Stimulated activated CD4-positive, alpha-beta T cell treated with anti-CD3 and anti-CD28 coated beads, Interleukin-15, amount 100 ng/mL, for 1 hour (primary cell): ENCODE measurements at places on chromosomes 3 and 15.

GRCh38 chr3:52393131-52393807 is 51.6 kb downstream of the SEMA3G start:
- no peak for DNase-seq

GRCh38 chr3:63972196-63972595 is 51.1 kb downstream of the PSMD6 start:
- no peak for DNase-seq

DNA sequence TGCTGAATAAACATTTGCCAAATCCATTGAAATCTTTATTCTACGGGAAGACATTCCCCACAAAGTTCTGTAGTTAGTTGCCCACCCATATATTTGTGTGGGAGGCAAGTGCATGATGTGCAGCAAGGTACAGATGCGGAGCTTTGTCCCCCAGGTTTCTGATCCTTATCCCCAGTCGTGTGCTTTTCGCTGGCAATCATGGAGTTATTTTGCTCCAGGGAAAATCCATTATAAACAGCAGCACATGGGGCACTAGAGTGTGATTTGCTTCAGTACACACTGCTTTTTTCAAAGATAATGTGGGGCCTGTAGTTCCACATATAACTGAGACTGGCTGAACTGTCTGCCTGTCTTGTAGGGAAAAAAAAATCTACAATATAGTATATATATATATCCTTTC is 132.1 kb downstream of the FEZF2 start:
- DNase-seq, result no peak

DNA sequence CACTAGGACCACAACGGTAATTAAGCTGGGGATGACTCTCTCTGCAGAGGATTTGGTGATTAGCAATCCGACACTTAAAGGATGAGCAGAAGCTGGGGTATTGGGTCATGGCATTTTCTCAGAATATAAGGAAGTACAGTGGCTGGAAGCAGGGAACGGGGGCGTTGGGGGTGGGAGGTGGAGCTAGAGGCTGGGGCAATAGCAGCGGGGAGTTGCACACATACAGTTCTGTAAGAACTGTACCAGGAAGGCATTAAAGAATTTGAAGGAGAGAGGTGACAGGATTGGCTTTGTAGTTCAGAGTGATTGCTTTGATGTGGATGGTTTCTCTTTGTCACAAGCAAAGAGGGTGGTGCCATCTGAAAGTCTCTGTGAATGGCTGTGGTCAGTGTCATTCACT is 28.2 kb downstream of the PSMD6 start:
- DNase-seq, result no peak

GRCh38 chr3:158314426-158315357 is 204.8 kb downstream of the RSRC1 start:
- no peak for DNase-seq

GRCh38 chr3:42226470-42227425 is 39.2 kb downstream of the CCK start:
- DNase-seq, result no peak

DNA sequence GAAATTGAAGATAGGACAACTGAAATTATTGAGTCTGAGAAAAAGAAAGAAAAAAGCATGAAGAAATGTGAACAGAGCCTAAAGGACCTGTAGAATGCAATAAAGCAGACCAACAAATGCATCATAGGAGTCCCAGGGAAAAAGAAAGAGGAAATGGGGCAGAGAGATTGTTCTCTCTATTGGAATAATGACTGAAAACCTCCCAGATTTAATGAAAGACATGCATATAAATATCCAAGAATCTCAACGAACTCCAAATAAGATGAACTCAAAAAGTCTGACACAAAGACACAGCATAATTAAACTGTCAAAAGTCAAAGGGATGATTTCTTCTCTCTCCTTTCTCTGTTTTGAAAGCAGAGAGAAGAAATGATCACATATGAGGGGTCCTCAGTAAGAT is 124.7 kb downstream of the MEX3B start:
- no peak for DNase-seq

DNA sequence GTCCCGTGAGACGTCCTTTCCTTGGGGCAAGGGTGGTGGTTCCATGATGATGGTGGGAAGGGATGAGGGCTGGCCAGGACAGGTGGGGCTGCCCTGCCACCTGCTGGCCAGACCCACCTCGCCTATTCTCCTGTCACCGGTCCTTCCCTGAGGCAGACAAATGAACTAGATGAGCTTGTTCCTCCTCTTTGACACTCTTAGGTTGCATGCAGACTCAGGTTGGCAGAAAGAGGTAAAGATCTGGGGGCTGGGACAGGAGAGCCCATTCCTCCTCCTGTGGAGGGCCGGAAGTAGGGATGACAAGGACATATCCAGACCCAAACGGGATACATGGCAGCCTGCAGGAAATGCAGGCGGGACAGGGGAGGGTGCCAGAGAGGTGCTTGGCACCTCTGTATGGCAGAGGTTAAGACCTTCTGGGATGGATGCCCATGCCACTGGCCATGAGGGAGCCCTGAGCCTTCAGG is 38.6 kb downstream of the ACSBG1 start:
- peak; percentile 37 for DNase-seq

GRCh38 chr3:188524052-188524451 is 370.1 kb downstream of the LPP start:
- DNase-seq, result no peak

DNA sequence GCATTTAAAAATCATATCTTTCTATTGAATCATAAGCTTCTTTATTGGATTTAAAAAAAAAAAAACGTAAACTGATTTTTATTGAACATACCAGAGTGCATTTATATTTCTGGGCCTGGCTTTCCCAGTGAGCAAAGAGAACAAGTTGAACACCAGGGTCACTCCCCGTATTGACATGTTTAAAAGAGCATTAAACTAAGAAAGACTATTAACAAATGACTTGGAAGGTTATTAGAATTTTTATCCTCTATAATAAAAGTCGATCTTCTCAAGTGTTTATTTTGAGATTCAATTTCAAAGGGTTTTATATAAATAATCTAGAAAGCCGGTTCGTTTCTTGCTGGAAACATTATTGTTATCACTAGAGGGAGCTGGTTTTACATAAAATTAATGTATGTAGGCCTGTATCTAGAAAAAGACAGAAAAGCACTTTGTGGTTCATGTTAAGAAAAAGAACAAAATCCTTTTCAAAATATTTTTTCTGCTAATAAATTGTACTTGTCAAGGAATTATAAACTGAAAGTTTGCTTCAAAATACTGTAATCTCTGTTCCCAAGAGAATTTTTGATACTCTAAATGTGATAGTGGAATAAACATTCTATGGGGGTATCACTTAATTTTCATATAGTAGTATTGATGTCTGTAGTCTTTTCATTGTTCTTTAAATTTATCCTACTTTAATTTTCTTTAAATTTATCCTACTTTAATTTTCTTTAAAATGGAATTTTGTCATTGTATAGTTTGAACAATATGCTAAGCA is 321.8 kb upstream of the MME start:
- no peak for DNase-seq

DNA sequence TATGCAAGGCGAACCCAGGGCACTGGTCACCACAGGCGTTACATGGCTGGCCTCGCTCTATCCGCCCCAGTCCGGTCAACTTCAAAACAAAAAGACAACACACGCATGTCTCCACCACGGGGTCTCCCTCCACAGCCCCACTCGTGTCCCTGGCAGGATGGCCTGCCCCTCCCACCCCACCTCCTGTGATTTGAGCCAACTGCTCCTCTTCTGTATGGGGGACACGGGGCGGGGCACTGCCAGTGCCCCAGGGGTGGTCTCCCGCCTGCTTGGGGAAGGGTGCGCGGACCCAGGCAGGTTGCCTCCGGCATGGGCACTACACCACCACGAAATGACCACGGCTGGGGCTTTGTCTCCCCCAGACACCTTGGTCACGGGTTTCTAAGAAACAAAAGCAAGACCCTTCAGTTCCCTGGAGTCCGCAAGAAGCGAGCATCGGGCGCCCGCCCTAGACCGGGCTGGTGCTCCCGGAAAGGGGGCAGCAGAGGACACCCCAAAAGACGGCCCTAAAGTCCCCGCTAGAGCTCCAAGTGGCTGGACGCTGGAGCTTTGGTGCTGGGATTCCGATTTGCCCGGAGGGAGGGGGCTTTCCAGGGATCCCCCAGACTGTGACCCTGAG is 219.3 kb upstream of the PRICKLE2 start:
- no peak for DNase-seq

DNA sequence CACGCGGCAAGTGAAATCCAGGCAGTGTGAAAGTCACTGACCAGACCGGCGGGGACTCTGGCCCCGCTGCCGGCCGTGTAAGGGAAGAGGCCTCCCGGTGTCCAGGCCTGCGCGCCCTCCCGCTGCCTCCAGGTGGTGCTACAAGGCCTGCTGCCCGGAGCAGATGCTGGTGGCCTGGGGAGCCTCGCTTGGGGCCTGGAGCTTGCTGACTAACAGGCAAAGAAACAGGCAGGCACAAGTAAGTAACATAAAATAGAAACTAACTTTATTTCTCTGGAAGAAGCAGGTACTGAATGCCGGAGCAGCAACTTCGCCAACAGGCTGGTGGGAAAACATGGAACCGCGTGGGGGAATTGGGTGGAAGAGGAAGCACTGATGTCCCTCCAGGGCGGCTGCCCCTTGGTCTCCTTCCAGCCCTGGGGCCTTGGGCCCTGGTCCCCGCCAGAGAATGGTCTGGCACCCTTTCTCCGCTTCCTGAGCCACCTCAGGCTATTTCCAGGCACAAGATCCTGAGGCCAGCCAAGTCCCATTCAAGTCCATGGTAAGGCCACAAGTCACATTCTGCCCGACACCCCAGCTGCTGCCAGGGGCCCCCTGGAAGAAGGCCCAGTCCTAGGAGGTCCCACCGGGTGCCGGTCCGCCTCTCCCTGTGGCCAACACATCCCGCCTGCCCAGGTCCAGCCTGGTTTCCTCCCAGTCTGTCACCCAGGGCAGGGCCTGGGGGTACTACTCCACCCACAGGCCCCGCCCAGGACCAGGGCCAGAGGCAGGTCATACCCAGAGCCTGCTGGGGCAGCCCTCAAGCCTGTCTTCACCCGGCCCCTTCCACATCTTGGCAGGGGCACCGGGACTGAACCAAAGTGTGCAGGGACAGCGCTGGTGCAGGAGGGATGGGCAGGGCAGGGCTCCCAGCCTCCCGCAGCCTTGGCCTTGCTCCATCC is 45.0 kb downstream of the TNK2 start:
- peak; percentile 20 for DNase-seq

DNA sequence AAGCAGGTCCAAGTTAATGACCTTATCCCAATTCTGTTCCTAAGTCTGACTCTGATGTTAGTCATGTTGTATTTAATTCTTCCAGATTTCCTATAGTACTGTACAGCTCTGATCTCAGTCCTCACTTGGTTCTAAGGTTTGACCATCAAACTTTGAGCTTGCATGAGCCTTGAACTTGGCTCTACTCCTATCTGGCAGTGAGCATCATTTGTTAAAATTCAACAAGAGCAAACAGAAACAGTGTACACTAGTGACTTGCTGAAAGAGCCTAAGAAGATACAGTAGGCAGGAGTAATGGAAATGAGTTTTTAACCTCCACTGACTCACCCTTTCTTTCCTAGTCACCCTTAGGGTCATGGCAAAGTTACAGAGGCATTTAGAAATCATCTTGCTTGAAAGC is 451.1 kb upstream of the TPRG1 start:
- no peak for DNase-seq

GRCh38 chr3:189172668-189173419 is 1.1 kb downstream of the TPRG1 start:
- no peak for DNase-seq

DNA sequence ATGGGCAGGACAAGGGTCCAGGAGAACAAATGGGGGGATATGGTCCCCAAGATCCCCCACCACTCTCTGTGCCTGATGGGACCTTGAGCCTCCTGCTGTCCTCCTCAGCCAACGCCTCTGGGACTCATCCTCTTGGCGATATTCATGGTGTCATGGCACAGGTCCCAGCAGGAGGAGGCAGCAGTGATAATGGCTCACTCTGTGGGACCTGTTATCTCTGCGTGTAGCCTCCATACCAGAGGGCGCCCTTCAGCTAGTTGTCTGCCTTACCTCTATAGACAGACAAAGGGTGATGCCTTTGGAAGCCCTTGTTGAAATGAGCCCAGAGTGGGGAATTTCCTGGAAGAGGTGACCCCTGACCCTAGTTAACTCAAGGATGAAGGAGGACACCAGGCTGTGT is 7.4 kb downstream of the ZBTB47 start:
- DNase-seq, result no peak

DNA sequence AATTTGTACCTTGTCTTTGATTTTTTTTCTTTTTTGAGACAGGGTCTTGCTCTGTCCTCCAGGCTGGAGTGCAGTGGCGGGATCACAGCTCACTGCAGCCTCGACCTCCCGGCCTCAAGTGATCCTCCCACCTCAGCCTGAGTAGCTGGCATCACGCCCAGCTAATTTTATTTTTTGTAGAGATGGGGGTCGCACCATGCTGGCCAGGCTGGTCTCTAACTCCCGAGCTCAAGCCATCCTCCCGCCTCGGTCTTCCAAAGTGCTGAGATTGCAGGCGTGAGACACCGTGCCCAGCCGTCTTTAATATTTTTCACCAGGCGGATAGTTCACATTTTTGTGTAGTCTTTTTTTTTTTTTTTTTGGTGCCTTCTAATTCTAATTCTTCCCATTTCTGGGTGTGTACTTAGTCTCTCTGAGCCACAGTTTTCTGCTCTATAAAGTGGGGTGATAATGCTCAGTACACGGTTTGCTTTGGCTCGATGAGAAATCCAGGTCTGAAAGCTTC is 528 bp upstream of the TATDN2 start:
- no peak for DNase-seq

DNA sequence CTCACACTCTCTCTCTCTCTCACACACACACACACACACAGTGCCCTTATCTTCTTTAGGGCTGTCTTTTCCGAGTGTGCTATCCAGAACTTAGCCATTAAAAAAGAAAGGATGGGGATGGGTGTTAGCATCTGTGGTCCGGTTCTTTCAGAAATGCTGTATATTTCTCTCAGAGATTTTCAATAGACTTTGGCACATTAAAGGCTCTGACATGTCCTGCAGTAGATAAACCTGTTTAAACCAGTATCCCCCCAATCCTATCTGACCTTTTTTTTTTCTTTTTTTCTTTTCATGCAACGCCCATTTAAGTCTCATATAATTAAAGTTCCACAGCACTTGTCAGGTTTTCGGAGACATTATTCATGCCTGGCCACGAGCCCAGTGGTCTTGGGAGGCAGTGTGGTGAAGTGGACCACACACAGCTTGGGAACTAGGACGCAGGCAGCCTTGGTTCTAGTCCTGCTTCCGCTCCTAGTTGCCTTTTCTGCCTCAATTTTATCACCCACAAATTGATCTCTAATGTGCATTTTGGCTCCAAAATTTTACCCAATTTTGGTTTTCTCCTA is 13.3 kb downstream of the CAV3 start:
- no peak for DNase-seq

GRCh38 chr3:40858364-40859115 is 333.8 kb downstream of the ZNF621 start:
- DNase-seq, result no peak

DNA sequence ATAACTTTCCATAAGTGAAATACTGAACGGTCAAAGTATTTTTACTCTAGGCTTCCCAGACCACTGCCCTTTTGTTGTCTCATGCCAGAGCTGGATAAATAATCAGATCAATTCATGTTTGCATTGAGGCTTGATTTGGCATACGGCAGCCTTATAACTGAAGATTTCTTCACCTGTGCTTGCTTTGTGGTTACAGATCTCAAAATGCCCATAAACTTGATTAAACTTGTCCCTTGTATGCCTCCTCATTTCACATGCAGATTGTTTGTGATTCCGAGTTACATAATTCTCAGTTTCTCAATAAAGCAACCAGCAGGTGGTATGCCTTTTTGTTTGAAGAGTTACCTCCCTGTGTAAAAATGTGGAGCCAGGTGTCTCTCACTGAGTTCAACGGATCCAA is 211.4 kb upstream of the LRIG1 start:
- DNase-seq, result no peak

- no peak for DNase-seq
These were observed 1038.8 kb downstream of the AGBL1 start for GRCh38 chr15:87118435-87118834.
